T47D (cell line): ENCODE measurements at places on chromosomes 5 and 9.

DNA sequence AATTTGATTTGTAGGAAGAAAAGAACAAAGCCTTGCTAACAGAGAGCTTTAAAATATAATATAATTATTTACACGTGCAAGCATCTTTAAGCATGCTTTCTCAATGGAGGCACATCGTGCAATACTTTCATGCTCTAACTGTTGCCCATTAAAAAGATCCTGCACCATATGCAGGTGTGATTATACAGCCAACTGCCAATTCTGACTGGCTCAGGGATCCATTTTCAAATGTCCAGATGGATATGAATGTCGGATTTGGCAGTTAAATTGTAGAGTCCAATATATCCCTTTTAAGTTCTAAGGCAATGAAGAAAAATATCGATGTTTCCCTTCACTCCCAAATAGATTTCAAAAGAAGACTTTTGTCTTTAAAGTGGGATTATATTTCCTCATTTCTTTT lies 416.4 kb upstream of the CD180 start:
- DNase-seq = no peak

GRCh38 chr5:53313145-53313544 lies 167.3 kb upstream of the FST start:
- DNase-seq = no peak

DNA sequence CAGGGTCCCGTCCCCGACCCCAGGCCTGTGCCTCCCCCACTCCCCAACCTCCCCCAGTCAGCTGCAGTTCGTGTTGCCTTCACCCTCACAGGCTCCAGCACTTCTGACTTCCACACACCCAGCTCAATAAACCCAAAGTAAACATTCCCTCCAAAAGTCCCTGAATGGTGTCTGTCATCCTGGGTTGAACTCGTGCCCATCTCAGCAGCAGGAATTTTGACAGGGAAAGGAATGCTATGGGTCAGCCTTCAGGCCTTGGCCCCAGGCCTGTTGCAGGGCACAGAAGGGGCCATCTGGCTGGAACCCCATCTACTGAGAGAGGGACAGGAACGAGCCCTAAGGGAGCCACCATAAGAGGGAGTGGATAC lies 29.6 kb upstream of the CNOT6 start:
- peak; percentile 83 for DNase-seq

DNA sequence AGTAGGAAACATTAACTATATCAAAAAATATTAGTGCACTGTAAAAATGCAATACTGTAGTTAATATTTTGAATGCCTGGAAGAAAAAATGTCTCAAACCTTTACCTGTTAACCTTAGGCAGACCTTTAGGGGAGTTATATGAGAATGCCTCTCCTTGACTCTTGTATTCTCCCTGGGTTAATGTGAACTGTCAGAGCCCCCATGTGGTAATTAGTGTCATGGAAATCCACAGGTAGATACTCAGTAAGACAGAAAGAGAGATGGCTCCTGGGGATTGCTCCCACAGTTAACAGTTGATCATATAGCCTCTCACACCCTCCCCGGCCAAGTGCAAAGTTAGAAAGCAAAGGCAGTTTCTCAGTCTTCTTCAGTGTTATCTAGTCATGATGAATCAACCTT lies 742.8 kb downstream of the NR2F1-AS1 start:
- peak; percentile 77 for DNase-seq

GRCh38 chr9:4424891-4425290 lies 65.4 kb upstream of the SLC1A1 start:
- no peak for DNase-seq

GRCh38 chr5:119200795-119201194 lies 129.9 kb downstream of the DMXL1 start:
- DNase-seq = no peak
